ENCODE measurements at places on chromosomes 4 and X.

DNA sequence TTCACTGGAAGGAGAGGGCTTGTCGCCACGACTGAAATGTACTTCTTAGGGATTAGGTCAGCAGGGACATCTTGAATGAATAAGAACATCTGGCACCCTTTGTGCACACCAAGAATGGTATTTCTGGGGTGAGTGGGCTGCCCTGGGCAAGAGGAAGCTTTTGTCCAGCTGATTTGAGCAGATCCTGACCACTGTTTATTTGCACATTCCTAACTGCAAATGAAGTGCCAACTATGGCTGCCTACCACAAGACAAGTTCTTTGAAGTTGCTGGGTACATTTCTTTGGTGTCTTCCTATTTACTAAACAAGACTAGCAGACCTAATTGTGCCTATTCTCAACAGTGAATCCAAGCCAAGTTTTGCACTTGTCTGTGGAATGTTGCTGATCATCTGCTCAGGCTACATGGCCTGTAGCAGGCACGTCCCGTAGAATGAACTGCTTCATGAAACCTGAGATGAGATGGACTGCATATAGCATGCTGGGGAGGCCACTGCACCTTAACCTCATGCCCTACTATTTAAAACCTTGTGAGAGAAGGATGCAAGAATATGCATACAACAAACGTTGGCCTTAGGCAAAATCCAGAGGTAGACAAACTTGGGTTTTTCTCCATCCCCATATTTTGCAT is 45.0 kb downstream of the PIR start:
- peak; percentile 47 for DNase-seq

GRCh38 chr4:81638698-81639097 is 167.0 kb upstream of the RASGEF1B start:
- no peak for DNase-seq

GRCh38 chr4:94757192-94758140 is at the start of gene BMPR1B:
BMPR1B (plus strand) TSS chr4:94757955; CDS start chr4:95104425, 346,470 bp downstream.
- DNase-seq = peak; percentile 23

GRCh38 chr4:90064196-90064595 is 63.0 kb upstream of the CCSER1 start:
- no peak for DNase-seq

GRCh38 chr4:9811806-9812205 is 30.4 kb downstream of the DRD5 start:
- DNase-seq = no peak

Measured in EL (cell line).